Retina (tissue), 1 donor: ENCODE measurements at places on chromosomes 16 and 17.

DNA sequence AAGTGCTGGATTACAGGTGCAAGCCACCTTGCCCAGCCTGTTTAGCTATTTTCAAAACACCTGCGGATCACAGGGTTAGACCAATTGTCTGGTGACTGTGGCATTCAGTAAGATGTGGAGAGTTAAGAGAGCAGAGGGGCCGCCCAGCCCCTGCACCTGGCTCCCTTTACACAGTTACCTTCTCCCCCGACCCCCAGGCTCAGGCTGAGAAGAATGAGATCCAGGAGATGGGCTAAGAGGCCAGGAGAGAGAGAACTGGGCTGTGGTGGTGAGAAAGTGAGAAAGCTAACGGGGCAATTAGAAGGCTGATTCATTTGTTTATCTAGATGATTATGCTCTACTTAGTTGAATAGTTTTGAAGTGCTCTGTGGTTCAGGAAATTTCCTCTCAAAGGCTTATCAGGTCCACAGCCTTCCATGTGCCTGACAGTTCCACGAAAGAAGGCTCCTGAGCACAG lies 67.8 kb upstream of the AXIN2 start:
- DNase-seq, result no peak

DNA sequence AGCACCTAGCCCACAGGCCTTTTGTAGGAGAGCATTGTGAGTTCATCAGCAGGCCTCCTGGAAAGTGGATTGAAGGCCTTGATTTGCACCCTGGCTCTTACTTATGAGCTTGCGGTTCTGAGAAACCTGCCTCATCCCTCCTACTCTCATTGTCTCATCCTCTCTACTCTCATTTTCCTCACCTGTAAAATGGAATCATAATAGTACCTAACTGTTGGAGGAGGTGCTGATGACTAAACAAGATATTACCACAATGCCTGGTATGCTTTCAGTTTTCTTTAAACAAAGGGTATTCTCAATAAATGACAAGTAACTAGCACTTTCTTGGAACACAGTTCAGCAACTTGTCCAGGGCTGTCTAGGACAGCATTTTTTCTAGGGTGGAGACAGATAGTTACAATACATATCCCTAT lies 243.1 kb upstream of the MAF start:
- DNase-seq, result no peak

DNA sequence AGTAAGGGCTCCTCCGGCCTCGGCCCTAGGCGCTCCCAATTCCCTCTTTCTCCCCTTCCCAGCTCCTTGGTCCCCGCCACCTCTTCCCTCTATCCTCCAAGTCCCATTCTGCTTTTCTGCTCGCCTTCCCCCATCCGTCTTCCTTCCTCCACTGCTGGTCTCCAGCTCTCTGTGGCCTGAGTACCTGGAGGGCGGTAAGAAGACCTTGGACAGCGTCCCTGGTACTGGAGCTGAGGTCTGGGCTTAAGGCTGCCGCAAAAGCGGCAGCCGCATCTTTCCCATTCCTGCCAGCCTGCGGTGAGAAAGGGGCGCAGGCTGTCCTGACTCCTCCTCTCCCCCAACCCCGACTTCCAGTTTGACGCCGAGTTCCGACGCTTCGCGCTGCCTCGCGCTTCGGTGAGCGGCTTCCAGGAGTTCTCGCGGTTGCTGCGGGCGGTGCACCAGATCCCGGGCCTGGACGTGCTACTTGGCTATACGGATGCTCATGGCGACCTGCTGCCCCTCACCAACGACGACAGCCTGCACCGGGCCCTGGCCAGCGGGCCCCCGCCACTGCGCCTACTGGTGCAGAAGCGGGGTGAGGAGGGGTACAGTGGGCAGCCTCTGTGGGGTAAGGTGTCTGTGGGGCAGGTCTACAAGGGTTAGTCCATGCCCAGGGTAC lies 471 bp downstream of the PARD6A start:
- DNase-seq, result peak; percentile 84

- no peak for DNase-seq
These were observed 5.3 kb upstream of the CCL1 start for GRCh38 chr17:34368196-34368945.

- no peak for DNase-seq
These were observed 72.9 kb downstream of the CYTH1 start for GRCh38 chr17:78709119-78709681.

DNA sequence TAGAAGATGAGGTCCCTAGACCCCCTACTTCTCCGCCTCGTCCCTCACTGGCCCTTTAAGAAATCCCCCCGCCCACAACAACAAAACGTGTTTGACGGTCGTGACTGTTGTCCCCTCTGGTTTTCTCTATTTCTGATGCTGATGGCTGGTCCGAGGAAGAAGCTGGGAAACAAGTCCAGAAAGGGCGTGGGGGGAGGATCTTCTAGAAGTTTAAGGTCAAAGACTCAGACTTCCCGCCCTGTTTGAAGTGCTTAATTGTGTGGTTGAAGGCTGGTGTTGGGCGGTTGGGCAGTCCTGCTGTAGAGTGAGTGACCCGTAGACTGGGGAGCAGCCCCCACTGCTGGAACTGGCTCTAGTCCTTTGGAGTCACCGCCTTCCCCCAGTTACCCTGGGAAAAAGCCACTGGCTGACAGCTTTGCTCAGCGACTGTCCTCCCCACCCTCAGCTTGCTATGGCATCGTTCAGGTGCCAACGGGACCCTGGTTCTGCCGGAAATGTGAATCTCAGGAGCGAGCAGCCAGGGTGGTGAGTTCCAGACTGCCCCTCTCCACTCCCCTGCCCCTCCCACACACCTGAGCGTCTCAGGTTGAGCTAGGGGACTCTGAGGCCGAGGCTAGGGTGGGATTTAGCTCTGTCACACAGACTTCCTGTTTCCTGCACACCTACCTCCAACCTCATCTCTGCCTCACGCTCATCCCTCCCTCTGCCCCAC lies 1.6 kb downstream of the MLLT6 start:
- peak; percentile 28 for DNase-seq

DNA sequence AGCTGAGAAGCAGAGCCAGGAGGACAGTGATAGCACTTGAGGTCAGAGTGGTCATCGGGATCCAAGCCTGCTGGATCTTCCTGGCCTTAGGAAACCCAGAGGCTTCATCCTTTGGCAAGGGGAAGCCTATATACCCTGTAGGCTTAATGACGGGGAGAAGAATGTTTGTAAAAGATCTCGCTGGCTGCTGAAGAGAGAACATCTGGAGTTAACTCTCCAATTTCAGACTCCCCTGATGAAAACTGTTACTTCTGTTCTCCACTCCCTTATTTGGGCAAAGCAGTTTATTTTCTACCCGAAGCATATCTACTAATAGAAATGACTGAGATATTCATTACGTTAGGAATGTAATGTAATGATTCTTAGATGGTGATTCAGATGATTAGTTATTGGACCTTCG lies 487.0 kb downstream of the CDH13 start:
- no peak for DNase-seq

- DNase-seq, result no peak
These were observed 62.6 kb downstream of the TUBD1 start for GRCh38 chr17:59830007-59830630.

DNA sequence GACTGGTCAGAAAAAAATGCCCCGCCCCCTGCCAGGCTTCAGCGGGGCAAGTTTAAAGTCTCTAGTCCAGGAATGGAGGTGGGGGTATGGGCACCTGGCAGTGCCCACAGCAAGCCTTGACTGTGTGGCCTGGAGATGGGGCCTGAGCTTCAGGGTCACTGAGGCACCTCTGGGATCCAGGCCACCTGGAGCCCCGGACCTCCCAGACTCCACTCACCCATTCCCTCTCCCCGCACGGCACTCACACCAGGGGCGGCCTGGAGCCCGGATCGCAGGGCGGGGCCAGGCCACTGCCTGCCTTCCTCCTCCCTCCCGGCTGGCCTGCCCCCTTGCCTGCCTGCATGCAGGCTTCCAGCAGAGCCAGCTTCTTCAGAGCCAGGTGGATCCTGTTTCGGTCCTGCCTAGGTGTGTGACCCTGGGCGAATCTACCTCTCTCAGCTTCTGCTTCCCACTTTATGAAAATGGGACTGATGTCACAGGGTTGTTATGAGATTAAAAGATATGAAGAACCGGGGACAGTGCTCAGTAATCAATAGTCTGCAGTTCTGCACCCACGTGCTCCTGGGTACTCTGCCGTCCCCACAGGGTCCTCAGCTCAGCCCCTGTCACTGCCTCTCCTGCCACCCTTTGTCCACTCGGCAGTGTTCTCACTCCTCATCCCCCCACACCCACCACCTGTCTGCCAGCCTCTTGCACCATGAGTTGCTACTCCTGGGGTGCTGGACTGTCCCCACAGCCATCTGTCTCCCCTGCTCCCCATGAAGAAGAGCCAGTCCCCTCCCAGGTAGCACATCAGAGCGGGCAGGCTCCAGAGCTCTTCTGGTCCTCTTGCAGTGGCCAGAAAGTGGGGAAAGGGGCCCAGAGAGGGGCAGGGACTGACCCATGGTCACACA lies 1.2 kb upstream of the TCAP start:
- DNase-seq, result no peak

- DNase-seq, result no peak
These were observed 11.5 kb upstream of the CNGB1 start for GRCh38 chr16:57982385-57982784.

DNA sequence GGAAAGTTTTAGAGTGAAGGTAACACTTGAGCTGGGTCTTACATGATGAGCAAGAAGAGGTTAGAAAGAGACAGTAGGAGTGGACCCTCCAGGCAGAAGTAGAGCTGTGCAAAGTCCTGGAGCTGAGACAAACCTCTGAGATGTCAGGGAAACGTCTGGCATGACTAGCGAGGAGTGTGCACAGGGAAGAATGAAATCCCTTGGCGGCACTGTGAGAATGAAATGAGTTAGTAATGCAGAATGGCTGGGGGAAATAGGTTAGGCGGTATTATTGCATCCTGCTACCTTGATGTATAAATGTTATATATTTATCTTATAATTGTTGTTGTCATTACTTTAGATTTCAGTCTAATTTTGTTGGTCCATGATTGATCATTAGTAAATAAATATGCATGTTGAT lies 457.9 kb upstream of the CCL2 start:
- DNase-seq, result no peak

DNA sequence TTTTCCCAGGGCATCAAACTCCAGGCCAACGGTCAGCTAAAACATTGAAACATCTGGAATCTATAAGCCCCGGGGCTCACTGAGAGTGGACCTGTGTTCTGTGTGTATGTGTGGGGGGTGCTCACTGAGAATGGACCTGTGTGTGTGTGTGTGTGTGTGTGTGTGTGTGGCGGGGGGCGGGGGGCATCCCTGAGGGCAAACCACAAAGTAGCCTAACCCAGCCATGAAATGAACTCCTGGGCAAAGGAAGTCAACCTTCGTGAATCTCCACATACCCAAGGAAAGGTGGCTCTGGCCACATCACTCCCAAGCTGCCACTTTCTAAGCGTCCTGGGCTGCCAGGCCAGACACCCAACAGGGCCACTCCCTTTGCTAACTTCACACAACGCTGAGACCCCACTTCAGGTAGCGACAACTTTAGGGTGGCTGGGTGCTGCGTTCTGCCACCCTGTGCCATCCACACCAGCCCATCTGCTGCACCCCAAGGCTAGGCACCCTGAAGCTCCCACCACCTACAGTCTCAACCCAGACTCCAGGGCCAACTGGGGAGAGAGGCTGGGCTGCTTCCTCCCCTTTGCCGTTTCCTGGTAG lies 1.6 kb downstream of the MAFG start:
- no peak for DNase-seq

DNA sequence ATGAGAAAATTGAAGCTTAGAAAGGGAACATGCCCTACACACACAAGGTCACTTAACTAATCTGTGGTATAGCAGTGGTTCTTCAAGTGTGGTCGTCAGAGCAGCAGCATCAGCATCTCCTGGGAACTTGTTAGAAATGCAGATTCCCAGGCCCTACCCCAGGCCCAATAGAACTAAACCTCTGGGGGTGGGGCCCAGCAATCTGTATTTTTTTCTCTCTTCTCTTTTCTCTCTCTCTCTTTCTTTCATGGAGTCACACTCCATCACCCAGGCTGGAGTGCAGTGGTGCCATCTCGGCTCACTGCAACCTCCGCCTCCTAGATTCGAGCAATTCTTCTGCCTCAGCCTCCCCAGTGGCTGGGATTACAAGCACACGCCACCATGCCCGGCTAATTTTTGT lies 3.9 kb downstream of the NLE1 start:
- no peak for DNase-seq

DNA sequence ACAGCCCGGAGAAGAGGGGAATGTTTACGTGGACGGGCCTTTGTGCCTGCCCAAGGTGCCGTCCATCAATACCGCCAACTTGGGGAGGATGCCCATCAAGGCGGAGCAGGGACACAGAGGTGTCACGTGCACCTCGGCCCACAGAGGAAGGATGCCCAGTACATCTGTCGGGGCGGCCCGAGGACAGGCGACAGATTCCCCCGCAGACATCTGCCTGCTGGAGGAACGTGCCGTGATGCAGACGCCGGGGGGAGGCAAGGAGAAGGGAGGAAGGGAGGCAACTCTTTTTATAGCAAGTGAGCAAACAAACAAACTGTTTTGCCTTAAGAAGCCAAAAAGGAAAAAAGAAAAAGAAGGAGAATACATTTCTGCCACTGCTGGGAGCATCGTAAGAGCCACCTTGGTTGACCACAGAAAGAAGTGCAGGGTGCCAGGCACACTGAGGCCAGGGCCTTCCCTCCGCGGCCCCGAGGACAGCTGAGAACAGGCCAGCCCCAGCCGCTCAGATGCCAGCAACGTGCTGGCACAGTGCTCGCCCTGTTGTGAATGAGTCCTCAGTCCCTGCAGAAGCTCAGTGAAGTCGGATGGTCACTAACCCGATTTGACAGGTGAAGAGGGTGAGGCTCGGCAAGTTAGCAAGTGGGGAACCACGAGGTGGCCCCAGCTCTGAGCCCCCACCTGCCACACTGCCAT lies 146.4 kb downstream of the RBFOX3 start:
- peak; percentile 55 for DNase-seq

DNA sequence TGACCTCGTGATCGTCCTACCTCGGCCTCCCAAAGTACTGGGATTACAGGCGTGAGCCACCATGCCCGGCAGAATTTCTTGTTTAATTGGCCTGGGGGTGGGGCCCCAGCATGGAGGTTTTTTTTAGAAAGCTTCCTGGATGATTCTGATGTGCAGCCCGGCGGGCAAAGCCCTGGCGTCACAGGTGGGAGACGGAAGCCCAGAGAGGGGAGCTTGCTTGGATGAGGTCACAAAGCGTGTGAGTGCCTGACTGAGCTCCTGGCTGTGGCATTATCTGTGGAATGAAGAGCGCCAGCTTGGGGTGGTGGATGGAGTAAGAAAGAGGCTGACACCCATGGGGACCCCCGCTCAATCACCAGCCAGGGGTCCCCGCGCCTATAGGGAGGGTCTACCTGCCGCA lies 4.1 kb downstream of the VASN start:
- no peak for DNase-seq

GRCh38 chr17:57086069-57086930 lies 1.3 kb downstream of the AKAP1 start:
- DNase-seq, result peak; percentile 66

GRCh38 chr16:2692251-2692947 lies 10.1 kb downstream of the KCTD5 start:
- peak; percentile 33 for DNase-seq

GRCh38 chr16:82192665-82193064 lies 22.6 kb upstream of the MPHOSPH6 start:
- DNase-seq, result no peak

GRCh38 chr16:23695756-23696155 lies 17.1 kb downstream of the PLK1 start:
- no peak for DNase-seq

GRCh38 chr17:39244600-39245570 lies 19.1 kb upstream of the STAC2 start:
- DNase-seq, result peak; percentile 85
